Bronchial epithelial cell (primary cell): ENCODE measurements at places on chromosomes 3 and 15. TPM values are rescaled to one million over a fixed set of nuclear protein-coding genes. Genes with fewer than 3 reads are reported as not detected.

The GOLGA8M gene
- total RNA-seq, result 0.13 TPM in 1 of 2 replicates, not detected in the other

The TTLL13 gene
- total RNA-seq, result under 0.01 TPM in 2 replicates

The STRIT1 gene
- total RNA-seq, result not detected in 2 replicates

GRCh38 chr15:25250011-25250596 lies 188.7 kb downstream of the UBE3A start:
- no peak for DNase-seq

GRCh38 chr15:50140983-50141382 lies 21.9 kb upstream of the ATP8B4 start:
- DNase-seq, result no peak

- DNase-seq, result no peak
Measured at GRCh38 chr3:4837374-4837930, 141.8 kb upstream of the BHLHE40 start.

DNA sequence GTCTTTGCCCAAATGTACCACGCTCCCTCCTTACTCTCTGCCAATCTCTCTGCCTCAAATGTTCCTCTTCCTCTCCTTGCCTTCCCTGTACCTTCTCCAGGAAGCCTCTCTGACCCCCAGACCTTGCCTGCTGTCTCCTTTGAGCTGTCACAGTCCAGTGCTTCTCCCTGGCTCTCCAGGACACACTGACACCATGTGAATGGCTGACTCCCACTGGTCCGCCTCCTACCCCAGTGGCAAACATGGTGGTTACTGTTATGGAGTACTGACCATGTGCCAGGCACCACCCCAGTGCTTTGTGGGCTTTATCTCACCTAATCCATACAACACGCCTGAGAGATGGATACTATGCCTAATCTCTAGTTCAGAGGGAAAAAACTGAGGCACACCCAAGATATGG lies 141.9 kb downstream of the TPRA1 start:
- no peak for DNase-seq

DNA sequence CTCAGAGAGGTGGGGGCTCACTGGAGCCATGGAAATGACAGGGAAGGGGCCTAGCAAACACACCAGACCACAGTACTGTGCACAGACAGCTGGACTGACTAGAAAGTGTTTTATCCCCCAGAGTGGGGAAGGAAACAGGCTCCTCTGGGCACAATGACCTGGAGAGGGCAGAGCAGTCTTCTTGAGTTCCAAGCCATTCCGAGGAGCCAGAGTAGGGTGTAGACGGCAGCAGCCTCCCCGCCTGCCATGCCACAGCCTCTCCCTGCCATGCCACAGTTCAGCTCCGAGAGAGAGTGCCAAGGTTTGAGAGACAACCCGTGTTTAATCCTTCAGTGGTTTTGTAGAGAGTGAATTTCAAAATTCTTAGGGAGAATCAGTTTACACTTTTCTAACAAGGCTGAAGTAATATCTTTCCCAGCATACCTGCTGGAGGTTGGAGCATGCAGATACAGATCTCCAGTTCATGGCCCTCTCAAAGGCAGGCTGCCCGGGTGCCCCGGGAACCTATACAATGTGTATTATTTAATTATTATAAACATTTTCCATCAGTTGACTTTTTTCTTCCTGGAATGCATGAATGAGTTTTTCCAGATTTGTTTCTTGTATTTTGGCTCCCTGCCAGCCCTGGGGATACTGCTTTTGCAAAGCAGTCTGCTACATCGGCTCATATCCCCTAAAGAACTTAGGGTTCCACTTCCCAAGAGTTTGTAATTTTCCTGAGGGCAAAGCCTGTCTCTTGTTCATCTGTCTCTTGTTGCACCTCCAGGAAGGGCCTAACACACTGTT lies 3.2 kb downstream of the PODXL2 start:
- DNase-seq, result no peak
